ENCODE measurements at places on chromosomes 11 and 22.

- no peak for DNase-seq
Measured at GRCh38 chr22:35905894-35906293, 122.7 kb downstream of the RBFOX2 start.

GRCh38 chr11:9601037-9601875 lies 27.8 kb downstream of the WEE1 start:
- DNase-seq, result peak; percentile 87

- no peak for DNase-seq
Measured at GRCh38 chr11:120125024-120125423, 12.9 kb downstream of the TRIM29 start.

GRCh38 chr11:94525546-94526324 lies 13.5 kb downstream of the C11orf97 start:
- DNase-seq, result no peak

DNA sequence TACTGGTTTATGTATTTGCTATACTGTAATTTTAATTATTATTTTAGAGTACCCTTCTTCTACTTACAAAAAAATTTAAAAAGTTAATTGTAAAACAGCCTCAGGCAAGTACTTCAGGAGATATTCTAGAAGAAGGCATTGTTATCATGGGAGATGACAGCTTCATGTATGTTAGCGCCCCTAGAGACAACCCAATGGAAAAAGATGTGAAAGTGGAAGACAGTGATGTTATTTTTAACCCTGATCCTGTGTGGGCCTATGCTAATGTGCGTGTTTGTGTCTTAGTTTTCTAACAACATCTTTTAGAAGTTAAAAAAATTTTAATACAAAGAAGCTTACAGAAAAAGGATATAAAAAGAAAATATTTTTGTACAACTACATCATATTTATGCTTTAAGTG lies 205.0 kb downstream of the FAM76B start:
- DNase-seq, result no peak

DNA sequence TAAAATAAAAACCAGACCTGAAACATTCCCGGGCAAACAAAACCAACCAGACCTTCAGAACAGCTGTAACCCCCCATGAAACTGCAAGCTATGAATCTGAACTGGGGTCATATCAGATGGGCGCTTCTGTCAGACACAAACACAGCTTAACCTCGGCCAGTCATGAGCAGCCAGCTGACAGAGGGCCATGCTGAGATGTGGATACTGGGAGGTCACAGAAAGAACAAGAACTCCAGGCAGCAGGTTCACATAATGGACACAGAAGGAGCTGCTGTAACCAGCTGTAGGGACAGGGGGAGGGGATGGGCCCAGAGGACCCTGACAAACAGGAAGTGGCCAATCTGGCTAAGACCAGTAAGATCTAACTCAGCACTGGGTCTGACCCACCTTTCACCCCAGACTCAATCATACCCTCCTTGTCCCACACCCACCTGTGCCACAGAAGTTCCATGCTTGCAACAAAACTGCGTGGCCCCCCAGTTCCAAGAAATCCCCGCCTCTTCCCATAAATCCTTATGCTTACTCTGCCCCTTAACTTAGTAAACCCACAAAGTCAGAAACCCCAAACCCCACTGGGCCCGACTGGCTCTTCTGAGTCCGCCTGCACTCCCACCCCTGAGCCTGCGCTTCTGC lies 4.0 kb downstream of the APOL4 start:
- peak; percentile 45 for DNase-seq

GRCh38 chr11:105368711-105369110 lies 229.1 kb upstream of the CARD18 start:
- no peak for DNase-seq

DNA sequence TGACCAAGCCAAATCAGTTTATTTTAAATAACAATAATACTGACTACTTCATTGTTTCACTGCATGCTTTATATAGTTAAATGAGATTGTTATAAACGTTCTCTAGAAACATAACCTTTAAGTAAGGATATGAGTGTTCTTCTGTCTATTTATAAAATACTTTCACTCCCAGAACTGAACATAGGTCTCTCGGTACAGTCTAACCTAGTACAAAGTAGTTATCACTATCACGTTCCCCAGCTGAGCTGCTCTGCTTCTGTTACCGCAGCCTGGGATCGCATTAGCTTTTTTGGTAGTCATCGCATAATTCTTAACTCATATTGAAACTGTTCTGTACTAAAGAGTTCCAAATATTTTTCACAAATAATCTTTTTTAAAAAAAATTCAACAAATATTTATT lies 143.6 kb downstream of the WNT11 start:
- DNase-seq, result no peak

DNA sequence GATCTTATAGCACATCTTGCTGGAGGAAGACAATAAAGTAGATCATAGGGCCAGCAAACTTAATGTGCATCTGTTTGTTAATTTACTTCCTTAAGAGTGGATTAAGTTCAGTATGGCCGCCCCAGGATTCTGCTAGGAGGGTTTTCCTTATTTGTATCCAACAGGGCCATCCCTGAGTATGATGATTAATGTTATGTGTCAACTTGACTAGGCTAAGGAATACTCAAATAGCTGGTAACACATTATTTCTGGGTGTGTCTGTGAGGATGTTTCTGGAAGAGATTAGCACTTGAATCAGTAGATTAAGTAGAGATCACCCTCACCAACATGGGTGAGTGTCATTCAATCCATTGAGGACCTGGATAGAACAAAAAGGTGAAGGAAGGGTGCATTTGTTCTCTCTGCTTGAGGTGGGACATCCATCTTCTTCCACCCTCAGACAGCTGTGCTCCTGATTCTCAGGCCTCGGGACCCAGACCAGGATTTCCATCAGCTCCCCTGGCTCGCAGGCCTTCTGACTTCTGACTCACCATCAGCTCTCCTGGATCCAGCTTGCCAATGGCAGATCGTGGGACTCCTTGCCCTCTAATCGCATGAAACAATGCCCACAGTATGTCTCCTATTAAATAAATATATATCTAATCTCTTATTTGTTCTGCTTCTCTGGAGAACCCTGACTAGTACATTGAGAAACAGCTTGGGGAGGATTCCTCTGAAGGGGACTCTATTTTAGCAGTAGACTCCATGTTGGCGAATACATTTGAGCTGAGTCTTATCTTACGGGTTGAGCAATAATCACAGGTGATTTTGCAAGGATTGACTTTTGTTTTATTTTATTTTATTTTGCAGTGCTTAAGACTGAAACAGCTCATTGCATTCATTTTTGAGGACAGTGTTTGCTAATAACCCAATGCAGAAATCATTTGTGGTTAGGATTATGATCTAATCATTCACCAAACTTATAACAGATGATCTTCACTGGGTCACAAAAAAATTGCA lies 9.0 kb upstream of the ZBTB44 start:
- DNase-seq, result no peak

DNA sequence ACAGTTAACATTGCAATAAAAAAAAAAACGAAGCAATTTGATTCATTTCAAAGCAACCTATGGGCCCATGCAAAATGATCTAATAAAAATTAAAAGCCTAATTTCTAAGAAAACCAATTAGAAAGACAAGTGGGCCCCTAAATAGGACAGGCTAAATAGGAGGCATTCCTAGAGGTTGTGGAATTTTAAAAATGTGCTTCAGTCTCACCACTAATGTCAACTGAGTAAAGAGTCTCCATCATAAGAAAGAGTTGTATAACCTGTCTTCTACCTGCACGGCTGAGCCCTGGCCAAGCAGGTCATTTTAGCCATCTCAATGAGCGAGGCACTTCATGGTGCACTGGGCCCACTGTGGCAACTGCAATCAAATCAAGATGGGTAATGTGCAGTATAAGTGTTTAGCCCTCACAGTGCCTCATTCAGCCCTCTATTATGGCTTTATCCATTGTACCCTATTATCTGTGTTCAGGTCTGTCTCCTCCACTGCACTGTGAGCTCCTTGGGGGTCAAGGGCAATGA lies 76.4 kb downstream of the PRSS23 start:
- no peak for DNase-seq

DNA sequence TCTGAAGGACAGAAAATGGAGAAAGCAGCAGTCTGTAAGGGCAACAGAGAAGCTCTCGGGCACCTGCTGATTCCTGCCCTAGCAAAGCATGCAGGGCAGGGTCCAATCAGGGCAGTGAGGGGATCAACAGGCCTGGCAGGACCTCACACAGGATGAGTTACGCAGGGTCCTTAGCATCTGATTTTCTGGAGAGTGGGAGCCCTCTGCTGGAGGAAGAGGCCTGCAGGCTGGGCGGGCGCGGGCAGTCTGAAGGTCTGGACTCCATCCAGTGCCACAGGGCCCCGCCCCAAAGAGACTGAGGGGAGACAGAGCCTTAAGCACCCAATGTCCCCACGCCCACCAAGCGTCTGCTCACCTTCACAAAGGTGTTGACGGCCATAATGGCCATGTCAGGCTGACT lies 28.9 kb downstream of the AP1B1 start:
- no peak for DNase-seq

- no peak for DNase-seq
Measured at GRCh38 chr11:34744511-34744910, 123.6 kb downstream of the EHF start.

- peak; percentile 42 for DNase-seq
Measured at GRCh38 chr11:120336641-120337354, 585 bp downstream of the ARHGEF12 start.

- peak; percentile 24 for DNase-seq
Measured at GRCh38 chr22:46761539-46762237, 762 bp upstream of the TBC1D22A start.

DNA sequence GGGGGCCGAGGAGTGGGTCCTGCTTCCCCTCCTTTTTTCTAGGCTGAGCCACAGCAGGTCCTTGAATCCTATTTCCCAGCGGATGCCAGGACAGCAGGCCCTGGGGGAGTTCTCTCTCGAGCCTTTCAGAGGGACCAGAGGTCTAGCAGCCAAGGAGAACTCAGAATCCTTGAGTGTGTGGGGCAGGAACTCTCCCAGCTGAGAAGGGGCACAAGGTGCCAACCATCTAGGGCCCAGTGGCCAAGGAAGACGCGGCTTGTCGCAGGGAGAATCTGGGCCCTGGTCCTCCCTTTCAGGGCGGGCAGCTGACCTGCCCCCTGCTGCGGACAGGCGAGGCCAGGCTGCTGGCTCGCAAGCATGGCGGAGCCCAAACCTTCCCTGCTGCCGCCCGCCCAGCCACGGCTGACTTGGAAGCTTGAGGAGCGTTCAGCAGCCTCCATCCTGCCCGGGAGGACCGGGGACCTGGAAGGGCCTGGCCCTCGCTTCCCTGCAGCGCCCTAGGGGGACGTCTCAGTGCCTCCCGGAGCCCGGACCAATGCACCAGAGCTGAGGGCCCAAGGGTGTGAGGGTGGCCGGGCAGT lies 972 bp upstream of the TSSC4 start:
- DNase-seq, result peak; percentile 35

DNA sequence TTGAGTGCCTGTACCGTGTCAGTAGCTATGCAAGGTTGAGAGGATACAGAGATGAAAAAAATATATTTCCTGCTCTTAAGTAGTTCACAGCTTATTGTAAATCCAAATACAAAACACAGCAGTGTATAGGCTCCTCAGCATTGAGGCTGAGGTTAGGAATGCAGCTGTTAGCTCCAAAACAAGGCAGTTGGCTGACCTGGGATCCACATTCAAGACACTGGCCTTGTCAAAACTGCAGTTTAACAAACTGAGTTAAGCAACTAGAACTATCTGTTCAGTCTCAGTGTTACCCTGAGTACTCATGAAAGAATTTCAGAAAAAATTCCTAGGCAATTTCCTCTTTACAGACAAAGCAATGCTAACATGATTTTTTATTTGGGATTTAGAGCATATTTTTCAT lies 42.8 kb downstream of the REXO2 start:
- no peak for DNase-seq

DNA sequence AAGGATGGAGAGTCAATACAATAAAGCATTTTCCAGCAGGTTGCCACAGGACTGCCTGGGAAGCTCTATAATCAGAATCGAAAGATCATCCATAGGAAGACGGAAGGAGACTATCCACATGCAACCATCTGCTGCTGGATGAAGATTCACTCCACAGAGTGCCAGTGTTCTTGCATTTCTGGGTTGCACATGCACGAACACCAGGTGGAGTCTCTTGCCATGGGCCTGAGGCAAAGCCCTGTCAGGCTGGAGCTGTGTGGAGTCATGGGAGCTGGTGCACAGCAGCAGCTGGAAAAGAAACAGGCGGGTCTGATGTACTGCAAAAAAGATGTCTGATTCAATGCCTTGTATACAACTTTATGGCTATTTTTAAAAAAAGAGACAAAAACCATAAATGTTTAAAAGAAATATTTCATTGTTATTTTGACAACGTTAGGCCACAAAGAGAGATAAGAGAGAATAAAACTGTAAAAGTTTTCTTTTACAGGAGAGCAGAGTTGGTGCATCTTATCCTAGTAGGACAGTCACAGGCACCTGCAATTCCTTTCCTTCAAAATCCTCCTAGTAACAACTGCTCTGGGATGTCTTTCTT lies 12.9 kb upstream of the FAT3 start:
- no peak for DNase-seq

DNA sequence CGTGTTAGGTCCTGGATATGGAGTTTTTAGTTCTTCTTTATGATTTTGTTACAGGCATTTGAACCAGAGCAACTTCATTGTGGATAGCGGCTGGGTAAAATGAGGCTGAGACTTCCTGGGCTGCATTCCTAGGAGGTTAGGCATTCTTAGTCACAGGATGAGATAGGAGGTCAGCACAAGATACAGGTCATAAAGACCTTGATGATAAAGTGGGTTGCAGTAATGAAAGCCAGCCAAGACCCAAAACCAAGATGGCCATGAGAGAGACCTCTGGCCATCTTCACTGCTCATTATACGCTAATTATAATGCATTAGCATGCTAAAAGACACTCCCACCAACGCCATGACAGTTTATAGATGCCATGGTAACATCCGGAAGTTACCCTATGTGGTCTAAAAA lies 23.4 kb upstream of the CLMP start:
- DNase-seq, result no peak

DNA sequence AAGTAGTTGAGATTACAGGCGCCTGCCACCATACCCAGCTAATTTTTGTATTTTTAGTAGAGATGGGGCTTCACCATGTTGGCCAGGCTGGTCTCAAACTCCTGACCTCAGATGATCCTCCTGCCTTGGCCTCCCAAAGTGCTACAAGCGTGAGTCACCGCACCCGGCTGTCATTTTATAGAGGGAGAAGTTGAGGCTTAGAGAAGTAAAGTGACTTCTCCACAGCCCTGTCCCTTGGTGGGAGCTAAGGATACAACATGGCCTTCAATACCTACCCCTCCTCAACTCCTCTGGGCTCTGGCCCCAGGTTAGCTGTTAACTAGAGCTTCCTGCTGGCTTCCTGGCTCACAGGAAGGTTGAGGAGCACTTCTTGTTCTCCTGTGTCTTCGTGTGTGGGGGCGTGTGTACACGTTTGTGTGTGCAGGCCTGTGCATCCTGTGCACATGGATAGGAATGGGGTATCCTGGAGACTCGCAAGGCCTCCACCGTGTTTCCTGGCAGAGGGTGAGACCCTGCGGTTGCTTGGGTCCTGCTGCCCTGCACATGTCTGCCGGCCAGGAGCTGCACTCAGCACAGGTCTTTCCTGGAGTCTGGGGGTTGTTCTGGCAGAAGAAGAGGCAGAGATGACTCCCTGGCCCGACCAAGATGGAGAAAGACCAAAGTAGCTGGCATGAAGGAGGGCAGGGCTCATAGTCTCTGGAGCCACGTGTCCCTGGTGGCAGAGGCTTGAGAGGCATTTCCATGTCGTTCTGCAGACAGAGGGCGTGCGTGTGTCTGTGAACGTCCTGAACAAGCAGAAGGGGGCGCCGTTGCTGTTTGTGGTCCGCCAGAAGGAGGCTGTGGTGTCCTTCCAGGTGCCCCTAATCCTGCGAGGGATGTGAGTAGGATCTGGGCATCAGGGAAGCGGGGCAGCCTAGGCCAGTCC lies 2.4 kb downstream of the SIDT2 start:
- peak; percentile 85 for DNase-seq

Data from activated CD4-positive, alpha-beta memory T cell treated with anti-CD3 and anti-CD28 coated beads for 36 hours (primary cell).